ENCODE measurements at places on chromosomes 2 and 18.

DNA sequence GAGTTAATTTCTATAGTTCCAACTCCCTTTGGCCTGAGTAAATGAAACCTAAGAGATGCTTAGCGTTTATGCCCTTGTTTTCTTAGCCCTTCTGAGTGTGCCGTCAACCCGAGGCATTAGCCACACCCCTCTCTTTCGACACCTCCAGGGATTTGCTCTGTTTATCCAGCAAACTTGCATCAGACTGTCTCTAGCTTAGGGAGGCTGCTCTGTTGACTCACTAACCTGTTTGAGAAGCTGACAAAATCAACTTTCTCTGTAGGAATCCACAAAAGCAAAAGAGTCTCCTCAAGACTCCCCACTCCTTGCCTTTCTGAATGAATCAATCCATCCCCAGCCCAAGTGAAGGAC, 317.6 kb downstream of the TNS1 start:
- no peak for DNase-seq

- DNase-seq, result no peak
Observed at GRCh38 chr18:7415081-7415894, 151.8 kb upstream of the PTPRM start.

DNA sequence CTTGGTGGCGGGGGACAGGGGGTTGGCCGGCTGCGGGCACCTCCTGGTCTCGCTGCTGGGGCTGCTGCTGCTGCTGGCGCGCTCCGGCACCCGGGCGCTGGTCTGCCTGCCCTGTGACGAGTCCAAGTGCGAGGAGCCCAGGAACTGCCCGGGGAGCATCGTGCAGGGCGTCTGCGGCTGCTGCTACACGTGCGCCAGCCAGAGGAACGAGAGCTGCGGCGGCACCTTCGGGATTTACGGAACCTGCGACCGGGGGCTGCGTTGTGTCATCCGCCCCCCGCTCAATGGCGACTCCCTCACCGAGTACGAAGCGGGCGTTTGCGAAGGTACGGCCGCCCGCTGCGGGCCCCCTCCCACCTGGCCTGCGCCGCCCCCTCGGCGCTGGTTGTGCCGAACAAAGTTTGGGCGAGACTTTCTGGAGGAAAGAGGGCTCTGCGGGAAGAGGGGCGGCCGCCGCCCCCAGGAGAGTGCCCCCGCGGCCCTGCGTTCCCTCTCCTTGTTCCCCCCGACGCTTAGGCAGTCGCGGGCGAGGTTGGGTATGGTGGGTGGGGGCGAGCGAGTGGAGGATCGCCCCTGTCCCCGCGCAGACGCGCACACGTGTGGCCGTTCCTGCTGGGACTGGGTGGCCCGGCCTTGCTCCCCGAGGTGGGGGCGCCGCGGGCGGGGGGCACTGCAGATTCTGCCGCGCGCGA, 866 bp downstream of the CRIM1 start:
- DNase-seq, result peak; percentile 25

DNA sequence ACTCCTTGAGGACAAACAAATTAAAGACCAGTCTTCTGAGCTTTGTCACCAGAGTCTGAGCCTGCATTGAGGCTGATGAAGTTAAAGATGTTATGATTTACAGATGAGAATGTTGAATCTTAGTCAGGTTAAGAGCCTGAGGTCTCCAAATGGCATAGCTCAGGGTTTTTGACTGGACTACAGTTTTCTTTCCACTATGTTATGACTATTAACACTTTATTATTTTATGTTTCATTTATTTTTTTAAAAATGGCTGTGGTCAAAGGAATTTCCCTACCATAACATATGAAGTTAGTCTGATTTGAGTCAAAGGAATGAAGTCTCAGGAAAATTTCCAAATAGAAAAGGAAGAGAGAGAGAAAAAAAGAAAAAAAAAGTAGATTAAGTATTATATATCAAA, 39.7 kb upstream of the CWC22 start:
- DNase-seq, result no peak

- no peak for DNase-seq
Observed at GRCh38 chr2:112795774-112796173, 11.5 kb upstream of the IL1A start.

DNA sequence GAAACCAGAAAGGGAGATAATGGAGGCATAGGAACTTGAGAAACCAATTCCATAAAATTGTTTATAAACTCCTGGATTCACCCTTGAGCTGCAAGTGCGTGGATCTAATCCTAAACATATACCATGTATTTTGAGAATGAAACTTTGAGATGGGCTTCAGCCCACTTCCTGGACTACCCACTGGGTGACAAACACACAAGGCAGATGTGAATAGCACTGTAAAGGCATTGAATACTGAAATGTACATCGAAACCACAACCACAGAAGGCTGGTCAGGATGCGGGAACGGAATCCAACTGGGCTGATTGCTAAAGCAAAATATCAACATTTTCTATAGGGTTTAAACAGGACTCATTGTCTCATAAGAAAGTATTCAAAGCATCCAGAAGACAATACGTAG, 228.5 kb upstream of the ZEB2 start:
- DNase-seq, result no peak

DNA sequence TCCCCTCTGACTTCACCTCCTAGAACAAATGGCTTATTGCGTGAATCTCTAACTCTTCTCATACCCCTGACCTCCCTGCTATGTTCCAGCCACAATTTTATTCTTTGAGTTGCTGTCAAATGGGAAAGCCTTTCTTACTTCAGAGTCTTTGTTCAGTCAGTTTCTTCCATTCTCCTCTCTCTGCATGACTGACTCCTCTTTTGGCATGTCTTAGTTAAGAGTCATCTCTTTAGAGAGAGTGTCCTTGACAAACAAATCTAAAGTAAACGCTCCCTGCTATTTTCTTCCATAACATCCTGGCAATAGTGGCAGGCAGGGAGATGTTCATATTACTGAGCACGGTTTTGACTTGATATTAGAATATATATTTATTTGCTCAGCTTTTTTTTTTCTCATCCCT, 170.7 kb upstream of the ERBB4 start:
- no peak for DNase-seq

GRCh38 chr2:207073801-207074678, 91.7 kb downstream of the KLF7 start:
- DNase-seq, result peak; percentile 1
